Ovary (tissue), 10 donors: ENCODE measurements at places on chromosomes 12 and 14. TPM values are rescaled to one million over a fixed set of nuclear protein-coding genes. Genes with fewer than 3 reads are reported as not detected.

Gene MEG3
- total RNA-seq = 1,064 TPM

Gene KRT83
- not detected for total RNA-seq

Gene AMDHD1
- not detected for total RNA-seq

Gene WNT5B
- 12.4 TPM for total RNA-seq

Gene LARP4
- total RNA-seq = 66.7 TPM

Gene C3AR1
- 2.5 TPM for total RNA-seq

Gene TMTC2
- 4.6 TPM for total RNA-seq

Gene ZNF891
- total RNA-seq = 4.9 TPM

Gene INHBE
- total RNA-seq = not detected

Gene NFATC4
- 88.3 TPM for total RNA-seq

Gene RPS6KA5
- 8.4 TPM for total RNA-seq

Gene CGRRF1
- 20.3 TPM for total RNA-seq

Gene GPR65
- total RNA-seq = 0.46 TPM

Gene FAIM2
- total RNA-seq = 0.50 TPM

Gene SOX5
- total RNA-seq = 21.4 TPM
